ENCODE measurements at places on chromosomes 4 and X.

GRCh38 chr4:80448056-80448455 lies 112.5 kb downstream of the CFAP299 start:
- no peak for DNase-seq

DNA sequence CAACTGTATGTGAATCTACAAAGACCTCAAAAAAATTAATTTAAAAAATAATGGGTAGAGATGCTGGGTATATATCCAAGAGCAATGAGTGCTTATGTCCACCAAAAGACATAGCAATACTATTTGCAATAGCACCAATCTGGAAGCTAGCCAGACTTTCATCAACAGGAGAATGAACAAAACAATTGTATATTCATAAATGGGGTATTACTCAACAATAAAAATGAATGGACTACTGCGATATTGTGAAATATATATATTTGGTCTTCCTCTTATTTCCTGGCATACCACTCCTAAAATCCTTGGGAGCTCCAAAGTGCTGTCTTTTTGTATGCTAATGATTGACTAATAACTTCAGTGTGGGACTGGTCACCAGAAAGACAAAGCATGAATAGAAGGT lies 77.5 kb downstream of the MSN start:
- no peak for DNase-seq

- no peak for DNase-seq
Observed at GRCh38 chrX:1468250-1468772, 15.6 kb upstream of the ASMTL start.

DNA sequence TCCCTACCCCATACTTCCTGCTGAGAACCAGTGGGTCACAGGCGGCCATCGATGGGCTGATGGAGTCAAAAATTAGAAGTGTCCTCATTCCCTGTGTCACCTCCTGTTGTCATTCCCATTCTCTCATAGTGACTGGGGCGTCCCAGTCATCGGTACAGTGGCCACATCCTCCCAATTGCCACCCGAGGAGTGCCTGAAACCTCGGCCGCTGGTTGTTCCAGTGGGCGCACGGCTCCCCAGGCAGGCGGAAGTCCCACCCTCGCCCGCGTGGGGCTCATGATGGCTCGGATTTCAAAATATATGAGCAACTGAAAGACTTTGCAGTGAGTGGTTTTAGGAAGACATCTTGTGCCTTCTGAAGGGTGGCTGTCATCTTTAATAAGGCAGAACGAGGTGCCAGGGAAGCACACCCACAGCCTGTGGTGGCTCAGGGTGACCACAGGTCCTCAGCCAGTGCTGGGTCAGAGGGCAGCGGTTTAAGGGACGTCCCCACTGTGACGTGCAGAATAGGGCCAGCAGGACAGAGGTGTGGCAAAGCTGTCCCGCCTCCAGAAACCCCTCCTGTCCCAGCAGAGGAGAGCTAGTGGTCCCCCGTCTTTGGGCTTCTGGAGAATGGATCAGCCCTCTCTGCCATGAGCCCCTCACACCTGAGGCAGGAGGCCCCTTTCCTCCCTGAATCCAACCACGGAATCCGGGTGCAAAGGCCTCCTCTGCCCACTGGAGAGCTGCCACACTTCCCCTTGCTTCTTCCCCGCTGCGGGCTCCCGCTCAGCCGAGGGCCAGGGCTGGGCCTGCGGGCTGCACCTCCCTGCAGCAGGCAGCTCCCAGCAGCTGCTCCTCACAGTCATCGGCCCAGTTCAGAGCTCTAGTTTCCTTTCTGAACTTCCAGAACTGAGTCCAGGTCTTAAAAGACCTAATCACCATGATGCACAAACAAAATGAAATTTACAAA lies 90.4 kb downstream of the ABLIM2 start:
- no peak for DNase-seq

GRCh38 chrX:10828036-10828435 lies 207.7 kb upstream of the MID1 start:
- no peak for DNase-seq

DNA sequence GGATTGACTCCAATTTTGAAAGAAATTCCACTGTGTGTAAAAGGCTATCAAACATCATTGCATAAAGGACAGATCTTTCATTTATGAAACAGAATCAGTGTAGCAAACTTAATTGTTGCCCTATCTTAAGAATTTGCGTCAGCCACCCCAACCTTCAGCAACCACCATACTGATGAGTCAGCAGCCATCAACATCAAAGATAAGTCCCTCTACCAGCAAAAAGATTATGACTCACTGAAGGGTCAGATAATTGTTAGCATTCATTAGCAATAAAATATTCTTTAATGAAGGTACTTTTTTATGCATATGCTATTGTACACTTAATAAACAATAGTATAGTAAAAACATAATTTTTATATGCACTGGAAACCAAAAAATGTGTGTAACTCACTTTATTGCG lies 15.8 kb upstream of the GRSF1 start:
- no peak for DNase-seq

DNA sequence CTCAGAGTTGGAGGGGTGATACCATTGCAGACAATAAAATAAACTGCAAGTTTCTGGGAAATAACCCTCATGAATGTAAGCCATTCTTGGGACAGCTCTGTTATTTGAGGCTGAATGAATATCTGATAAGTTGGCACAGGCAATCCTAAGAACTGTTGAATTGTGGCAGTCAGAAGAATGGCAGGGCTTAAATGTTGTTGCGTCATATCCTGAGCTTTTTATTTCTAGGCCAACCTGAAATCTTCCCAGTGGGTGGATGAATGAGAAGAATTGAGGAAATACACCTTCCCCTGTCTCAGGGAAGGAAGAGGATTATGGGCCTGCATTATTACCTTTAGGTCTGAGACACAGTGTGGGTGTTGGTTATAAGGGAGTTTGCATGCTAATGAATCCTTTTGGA lies 64.4 kb upstream of the C4orf54 start:
- DNase-seq, result no peak

DNA sequence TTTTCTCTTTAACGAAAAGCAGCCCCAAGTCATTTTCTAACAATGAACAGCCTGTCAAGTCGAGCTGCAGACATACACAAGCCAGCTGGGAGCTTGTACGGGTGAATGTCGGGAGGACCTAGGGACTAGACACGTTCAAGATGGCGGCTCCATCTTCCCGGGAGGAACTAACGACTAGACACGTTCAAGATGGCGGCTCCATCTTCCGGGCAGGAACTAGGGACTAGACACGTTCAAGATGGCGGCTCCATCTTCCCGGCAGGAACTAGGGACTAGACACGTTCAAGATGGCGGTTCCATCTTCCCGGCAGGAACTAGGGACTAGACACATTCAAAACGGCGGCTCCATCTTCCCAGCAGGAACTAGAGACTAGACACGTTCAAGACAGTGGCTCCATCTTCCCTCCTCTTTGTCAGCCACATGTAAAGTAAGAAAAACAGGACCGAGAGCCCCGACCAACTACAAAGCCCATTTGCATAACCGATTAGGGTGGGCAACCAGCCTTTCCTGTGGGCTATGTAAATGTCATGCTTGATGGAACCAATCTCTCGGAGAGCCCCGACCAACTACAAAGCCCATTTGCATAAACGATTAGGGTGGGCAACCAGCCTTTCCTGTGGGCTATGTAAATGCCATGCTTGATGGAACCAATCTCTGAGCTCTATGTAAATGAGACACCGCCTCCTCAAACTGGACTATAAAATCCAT lies 175.5 kb downstream of the DHRSX start:
- DNase-seq, result no peak

DNA sequence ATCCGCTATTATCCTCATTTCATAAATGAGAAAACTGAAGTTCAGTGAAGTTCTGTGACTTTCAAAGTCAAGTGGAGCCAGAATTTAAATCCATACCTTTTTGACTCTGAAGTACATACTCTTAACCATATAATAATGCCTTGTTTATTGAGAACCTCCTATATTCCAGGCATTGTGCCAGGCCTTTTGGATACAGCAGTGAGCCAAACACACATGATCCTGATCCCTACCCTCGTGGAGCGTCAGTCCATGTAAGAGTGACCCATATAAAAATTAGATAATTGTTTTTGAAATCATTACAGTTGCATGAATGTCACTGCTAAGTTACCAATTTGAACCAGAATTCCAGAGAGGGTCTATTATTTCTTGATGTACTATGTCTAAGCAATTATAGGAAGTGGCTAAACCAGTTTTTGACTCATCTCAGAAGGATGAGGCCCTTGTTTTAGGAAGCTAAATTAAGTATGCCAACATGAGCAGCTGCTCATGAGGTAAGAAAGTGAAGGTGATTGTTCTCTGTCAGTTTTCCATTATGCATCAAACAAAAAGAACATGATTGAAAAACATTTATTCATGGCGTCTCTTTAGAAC lies 289.5 kb downstream of the GLUD2 start:
- DNase-seq, result no peak

DNA sequence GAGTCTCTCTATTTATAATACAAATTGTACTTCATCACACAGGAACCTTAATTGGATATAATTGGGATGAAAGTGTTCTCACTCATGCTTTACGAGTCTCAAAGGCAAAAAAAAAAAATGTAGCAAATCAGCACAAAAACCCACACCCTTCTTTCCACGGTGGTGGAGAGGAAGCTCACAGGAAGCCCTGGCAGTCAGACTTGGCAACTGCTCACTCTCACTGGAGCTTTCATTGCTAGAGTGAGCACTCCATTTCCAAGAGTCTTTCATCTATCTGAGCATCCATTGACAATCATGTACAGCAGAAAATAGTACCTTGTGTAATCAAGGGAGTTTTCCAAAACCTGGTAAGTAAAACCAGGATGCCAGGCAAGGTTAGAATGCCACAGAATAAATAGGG lies 2159.4 kb upstream of the AGA start:
- no peak for DNase-seq

Measured in cerebellar nuclear complex (tissue), 1 donor.